ENCODE measurements at places on chromosomes 13 and 19.
A peak's percentile ranks its signal among the peaks of the same experiment; 100 is the strongest.

DNA sequence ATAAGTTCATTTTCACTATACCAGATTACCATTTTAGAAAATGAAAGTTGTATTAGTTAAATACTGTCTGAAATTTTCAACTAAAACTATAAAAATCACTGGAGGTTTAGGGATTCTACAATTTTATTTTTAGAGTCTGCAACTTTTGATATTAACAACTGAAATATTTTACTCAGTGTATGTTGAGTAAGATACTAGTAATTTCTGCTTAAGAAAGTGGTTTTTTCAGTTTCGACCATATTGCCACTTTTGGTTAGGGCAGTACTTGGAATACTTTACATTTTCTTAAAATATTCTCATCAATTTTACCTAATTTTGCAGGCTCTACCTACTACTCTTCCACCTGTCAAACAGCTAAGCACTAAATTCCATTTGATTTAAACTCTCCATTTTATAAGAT, 59.6 kb downstream of the KCNRG start:
- DNase-seq: no peak

- no peak for DNase-seq
These were observed 10.6 kb downstream of the REXO1 start for GRCh38 chr19:1837625-1838105.

GRCh38 chr19:49691243-49692146, 579 bp downstream of the CPT1C start:
- DNase-seq: peak; percentile 63

GRCh38 chr19:16419669-16420335, 52.0 kb downstream of the EPS15L1 start:
- DNase-seq: no peak

DNA sequence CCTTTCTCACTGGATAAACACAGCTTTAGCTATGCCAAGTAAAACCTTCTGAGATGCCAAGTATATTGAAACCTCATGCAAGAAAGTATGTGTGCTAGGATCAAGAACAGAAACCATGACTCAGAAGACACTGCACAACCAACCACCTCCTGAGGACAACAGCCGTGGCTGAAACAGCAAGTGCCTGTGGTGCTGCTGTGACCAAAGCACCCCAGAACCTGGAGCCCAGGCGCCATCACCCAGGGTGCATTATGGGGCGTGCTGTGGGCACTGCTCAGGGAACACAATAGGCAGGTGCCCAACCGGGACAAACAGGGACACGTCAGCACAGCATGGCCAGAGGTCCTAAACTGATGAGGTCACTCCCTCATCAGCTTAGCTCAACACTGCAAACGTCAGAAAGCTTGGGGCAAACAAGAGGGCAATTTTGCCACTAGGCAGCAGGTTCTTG, 101.3 kb upstream of the SLC15A1 start:
- DNase-seq: peak; percentile 88

- no peak for DNase-seq
These were observed 567 bp upstream of the CTU1 start for GRCh38 chr19:51108805-51109146.

DNA sequence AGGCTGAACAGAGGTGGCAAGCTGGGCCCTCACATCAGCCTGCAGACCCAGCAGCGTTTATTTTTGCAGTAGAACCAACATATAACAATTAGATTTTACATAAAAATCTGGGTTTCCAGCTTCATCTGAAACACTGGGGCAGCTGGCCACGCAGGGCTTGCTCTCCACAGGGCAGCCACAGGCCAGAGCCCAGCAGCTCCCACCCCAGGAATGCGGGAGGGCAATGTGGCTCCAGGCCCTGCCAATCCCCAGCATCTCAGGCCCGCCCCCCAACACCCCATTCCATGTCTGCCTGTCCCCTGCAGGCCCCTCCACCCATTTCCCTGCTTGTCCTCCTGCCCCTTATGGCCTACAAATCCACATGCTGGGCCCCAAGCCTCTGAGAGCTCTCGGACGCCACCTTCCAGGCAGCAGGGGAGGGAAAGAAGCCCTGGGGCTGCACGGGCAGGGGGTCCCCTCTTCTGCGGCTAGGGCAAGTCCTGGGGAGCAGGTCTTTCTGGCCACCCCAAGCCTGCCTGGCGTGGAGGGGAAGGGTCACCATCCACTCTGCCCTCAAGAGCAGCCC, 15.0 kb upstream of the VSTM2B start:
- DNase-seq: no peak

DNA sequence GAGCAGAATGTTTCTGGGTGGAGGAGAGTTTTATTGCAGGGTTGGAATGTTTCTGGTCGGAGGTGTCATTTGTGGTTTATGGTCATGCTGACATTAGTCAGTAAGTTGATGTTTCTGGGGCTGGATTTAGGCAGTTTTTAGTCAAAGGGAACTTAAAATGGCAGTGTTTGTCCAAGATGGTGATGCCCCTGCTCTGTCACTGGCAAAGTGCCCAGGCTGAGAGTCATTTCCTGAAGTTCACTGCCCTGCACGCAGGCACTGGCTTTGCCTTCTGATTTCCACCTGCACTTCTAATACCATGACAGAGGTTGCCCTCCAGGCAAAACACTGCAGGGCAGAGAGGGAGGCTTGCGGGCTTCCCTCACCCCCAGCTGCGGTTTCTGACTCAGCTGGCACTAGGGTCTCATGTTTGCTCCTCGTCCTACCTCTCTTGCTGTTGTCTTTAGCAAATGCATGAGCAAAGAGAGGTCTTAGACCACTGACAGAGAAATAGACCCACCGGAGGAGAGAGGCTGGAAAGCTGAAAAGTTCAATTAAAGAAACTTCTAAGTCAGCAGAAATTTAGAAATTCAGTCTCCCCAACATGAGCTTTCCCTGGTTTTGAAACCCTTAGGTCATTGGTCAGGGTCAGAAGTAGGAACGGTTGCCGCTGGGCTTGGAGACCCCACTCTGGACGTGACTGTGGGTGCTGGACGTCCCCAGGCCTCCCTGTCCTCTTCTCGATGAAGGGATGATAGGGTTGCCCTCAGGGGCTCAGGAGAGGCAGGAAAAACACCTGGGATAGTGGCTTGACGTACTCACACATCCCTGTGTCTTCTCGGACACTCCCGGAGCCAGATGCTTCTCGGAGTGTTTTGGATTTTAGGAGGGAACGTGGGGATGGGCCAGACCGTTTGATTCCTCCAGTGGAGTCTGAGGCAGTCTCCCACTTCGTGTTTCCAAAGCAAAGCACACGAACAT, 26.3 kb downstream of the TMEM255B start:
- DNase-seq: peak; percentile 71

DNA sequence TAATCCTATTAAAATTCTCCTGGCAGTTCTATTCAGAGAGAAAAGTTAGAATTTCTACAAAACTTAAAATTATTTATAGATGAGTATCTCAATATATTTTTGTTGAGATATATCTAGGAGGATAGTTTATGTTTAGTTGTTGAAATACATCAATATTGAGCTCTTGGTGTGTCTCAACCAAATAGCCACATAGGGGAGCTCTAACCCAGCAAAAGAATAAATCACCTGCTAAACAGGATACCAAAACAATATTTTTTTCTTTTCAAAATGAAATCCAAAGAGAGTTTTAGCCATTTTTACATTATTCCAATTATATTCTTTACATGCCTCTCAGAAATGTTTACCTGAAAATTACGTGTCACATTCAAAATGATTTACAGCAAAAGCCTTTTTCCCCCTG, 954.7 kb downstream of the SLITRK6 start:
- no peak for DNase-seq

- DNase-seq: no peak
These were observed 50.1 kb upstream of the KLF12 start for GRCh38 chr13:74184283-74184682.

- no peak for DNase-seq
These were observed 370.0 kb downstream of the FGF9 start for GRCh38 chr13:22040810-22041364.

- peak; percentile 4 for DNase-seq
These were observed 447.7 kb downstream of the GPC6 start for GRCh38 chr13:93674337-93674755.

Data from AG10803 (cell line).